ENCODE measurements at places on chromosomes 16 and 17.

- peak; percentile 98 for DNase-seq
These were observed 1.4 kb upstream of the PLEKHH3 start for GRCh38 chr17:42677921-42678781.

- DNase-seq: no peak
These were observed 9.1 kb downstream of the ZNF668 start for GRCh38 chr16:31064882-31065461.

- DNase-seq: no peak
These were observed 65.4 kb upstream of the ZFHX3 start for GRCh38 chr16:73113336-73113735.

DNA sequence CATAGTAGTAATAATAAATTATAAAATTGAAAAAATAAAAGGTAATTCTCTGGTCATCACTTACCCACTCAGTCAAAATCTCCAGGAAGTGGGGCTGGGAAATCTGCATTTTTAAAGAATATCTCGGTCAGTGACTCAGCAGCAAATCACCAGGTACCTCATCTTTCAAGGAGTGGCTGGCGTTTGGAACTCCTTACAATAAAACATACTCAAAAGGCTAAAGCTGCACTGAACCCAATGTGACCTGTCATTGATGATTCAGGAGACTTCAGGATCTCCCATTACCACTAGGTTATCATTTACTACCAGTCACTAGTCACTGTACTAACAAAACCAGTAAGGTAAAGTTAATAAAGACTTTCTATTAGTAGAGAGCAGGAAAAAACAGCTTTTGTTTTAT lies 21.5 kb upstream of the RFFL start:
- DNase-seq: no peak

- DNase-seq: peak; percentile 96
These were observed 680 bp upstream of the CCL15 start for GRCh38 chr17:36001862-36002603.

DNA sequence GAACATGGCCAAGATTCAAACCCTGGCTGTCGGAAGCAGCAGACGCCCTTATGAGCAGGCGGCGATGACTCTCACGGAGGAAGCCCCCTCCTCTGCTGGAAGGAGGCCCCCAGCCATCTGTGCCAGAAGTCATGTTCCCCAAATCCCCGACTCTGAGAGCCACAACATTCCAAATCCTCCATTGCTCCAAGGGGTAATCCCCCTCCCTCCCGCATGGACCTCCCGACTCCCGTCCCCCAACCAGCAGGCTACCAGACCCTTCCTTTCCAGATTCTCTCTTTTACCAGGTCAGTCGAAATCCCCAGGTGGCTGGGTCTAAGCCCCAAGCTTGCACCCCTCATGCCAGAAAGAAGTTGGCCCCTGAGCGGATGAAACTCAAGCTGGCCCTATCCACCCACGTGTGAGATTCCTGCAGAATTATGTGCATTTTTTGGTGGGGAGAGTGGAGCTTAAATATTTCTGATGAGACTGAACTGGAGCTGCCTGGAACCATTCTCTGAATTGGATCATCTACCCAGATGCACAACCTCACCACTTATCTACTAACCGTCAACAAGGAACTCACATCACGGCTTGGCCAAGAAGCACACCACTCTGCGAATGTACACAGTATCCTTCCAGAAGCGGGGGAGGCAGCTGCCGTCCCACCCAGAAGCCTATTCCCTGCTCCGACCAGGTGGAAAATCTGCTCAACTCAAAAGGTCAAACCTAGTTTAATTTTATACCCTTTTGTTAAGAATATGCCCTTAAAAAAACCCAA lies 283.5 kb downstream of the C16orf95 start:
- DNase-seq: no peak

DNA sequence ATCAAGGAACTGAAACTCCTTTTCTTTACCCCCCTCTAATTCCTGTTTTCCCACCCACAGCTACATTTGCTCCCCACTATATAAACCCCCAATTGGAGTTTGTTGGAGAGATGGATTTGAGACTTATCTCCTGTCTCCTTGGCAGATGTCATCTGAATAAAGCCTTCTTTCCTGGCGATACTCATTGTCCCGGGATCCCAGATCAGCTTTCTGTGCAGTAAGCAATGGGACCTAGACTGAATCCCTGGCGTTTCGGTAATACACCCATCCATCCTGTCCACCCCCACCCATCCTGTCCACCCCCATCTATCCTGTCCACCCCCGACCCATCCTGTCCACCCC lies 22.2 kb downstream of the QPRT start:
- DNase-seq: no peak

GRCh38 chr16:51149721-51150164 lies 1.3 kb downstream of the SALL1 start:
- no peak for DNase-seq

DNA sequence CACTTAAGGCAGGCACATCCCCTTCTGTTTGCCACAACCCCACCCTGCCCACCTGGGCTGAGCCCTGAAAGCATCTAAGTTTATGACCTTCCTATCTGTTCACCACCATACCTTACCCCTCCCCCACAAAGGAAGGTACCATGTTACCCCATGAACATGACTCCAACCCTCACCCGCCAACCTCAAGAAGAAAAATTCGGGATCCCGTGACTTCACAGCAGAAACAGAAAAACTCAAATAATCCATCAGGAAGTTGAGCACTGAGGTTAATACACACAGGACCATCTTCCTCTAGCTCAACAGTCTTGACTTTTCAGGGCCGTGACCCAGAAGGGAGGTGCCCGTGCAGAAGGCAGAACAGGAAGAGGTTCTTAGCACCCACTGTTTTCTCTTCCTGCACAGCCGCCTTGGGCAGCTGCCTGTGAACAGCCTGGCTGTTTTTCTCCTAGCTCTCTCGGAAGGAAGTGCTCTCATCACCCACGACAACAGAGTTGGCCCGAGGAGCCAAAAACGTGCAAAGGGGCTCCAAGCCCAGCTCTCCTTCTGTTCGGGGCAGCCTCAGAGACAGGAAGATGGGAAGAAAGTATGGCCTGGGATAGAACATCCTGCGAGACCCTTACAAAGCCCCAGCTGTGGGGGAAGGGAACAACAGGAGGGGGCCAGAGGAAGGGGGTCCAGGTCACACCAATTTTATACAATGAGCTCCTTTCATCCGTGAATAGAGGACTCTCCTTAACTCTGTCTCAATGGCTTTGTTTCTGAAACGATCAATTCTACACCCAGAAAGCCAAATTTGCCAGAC lies 101.1 kb downstream of the XYLT1 start:
- DNase-seq: no peak

DNA sequence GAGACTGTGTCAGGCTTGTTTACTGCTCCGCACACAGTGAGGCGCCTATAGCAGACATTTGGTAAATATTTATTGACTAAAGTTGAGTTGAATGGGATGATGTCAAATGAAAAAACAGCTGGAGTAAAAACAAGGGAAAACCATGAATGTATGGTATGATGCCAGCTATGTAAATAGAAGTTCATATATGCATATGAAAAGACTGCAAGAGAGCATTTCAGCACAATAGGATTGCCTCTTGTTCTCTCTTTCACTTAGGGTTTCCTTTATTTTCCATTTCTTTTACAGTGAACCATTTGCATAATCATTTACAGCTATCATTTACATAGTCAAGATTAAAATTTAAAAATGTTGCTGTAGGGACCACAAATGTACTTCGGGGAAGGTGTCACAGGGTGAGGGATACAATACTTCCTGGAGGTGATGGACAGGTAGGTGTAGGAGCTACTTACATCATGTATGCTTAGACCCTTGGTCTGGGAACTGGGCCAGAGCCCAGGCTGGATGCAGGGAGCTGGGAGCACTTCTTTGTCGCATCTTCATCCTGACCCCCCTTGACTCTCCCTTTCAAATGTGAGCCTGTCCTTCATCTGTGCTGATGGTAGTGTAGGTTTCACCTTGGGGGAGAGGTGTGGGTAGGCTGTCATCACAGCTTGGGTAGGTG lies 113.3 kb downstream of the UTP18 start:
- no peak for DNase-seq

Measured in HepG2 (cell line).